ENCODE measurements at places on chromosomes 4 and X. TPM values are rescaled to one million over a fixed set of nuclear protein-coding genes. Genes with fewer than 3 reads are reported as not detected.

DNA sequence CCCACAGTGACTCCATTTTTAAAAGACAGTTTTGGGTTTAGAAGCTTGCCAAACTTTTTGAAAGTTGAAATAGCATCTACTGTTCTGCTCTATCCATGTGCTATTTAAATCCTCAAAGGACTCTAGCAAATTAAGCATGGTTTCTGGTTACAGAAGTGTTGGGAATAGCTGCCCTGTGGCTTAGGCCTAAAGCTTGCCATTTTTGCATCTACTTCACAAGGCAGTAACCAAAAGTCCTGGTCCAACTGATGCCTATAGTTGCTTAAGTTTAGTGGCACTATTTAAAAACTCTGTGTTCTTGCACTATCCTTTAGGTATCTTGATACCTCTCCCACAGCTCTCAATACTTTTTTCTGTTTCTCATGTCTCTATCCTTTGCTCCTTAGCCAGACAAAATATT, 251.0 kb upstream of the GPC4 start:
- H3K27ac ChIP-seq: no peak overlapping the region
- H3K36me3 ChIP-seq: no peaks in the 10 kb centered on the region
- no peak overlapping the region for H3K4me3 ChIP-seq
- H3K4me1 ChIP-seq: no peaks in the 10 kb centered on the region
- no peak for DNase-seq

DNA sequence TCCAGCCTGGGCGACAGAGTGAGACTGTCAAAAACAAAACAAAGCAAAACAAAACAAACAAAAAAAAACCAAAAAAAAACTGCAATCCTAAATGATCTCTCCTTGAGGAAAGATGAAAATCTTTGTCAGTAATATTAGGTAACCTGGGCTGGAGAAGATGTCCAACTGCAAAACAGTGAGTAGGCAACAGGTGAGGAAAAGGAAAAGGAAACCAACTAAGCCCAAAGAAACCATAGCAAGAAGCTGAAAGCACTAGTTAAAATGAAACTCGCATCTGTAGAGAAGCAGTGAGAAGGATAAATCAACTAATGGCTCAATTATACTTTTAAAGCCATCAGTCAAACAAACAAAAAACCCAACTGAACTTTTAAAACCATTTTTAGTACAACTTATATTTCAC, 54.2 kb downstream of the ENOX2 start:
- no peak overlapping the region for H3K4me3 ChIP-seq
- H3K36me3 ChIP-seq: no peaks in the 10 kb centered on the region
- no peaks in the 10 kb centered on the region for H3K27me3 ChIP-seq
- H3K27ac ChIP-seq: no peak overlapping the region

DNA sequence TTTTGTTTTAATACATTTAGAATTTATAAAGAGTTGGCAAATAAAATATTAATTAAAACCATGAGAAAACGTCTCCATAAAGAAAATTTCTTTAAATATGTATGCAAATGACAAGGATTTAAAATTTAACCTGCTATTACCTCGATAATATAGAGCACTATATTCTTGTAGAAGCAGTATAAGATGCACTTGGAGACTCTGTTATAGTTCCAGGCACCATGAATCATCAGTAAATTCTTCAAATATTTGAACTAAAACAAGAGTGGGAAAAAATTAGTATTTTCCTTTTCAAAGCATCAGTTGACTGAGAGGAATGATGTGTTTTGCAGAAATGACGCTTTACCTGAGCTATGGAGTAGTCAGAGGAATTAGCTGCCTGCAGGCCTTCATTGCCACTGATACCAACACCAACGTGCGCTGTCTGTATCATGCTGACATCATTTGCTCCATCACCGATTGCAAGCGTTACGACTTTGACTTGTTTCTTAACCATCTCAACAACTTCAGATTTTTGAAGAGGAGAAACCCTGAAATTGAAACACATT, 67.3 kb downstream of the SHISA3 start:
- no peak overlapping the region for H3K4me3 ChIP-seq
- no peak overlapping the region for H3K27ac ChIP-seq
- no peaks in the 10 kb centered on the region for H3K27me3 ChIP-seq
- no peak for DNase-seq
- no peaks in the 10 kb centered on the region for H3K4me1 ChIP-seq
- no peaks in the 10 kb centered on the region for H3K36me3 ChIP-seq

ATOH1 gene
- total RNA-seq: 73.7 TPM
